ENCODE measurements at places on chromosomes 6 and 20.

GRCh38 chr6:75850026-75850833 is 101.2 kb downstream of the MYO6 start:
- no peak for DNase-seq

DNA sequence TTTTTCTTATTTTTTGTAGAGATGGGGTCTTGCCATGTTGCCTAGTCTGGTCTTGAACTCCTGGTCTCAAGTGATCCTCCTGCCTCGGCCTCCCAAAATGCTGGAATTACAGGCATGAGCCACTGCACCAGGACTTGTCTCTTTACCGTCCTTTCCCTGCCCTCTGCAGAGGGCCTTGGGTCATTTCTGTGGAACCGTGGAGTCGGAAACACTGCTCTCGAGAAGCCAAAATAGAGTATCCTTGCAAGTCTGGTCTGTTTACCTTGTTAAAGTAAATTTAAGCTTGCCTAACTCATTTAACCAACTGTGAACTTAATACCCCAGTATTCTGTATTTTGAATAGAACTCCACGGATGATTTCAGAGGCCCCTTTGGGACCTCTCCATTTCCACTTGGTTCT is 51.4 kb downstream of the KDM1B start:
- no peak for DNase-seq

GRCh38 chr6:46262928-46263706 is 92.3 kb upstream of the ENPP5 start:
- no peak for DNase-seq

DNA sequence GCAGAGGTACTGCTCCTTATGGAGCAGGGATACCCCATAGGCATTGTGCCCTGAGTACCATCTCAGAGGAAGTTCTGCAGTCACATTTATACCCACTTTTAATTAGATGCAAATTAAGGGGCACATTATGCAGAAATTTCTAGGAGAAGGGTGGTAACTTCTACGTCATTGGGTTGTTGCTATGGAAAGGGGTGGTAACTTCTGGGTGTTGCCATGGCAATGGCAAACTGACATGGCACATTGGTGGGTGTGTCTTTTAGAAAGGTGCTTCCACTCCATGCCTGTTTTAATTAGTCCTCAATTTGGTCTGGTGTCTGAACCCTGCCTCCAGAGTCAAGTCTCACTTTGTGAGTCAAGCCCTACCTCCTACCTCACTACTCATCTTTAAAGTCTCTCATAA is 42.0 kb downstream of the RSPO3 start:
- no peak for DNase-seq

DNA sequence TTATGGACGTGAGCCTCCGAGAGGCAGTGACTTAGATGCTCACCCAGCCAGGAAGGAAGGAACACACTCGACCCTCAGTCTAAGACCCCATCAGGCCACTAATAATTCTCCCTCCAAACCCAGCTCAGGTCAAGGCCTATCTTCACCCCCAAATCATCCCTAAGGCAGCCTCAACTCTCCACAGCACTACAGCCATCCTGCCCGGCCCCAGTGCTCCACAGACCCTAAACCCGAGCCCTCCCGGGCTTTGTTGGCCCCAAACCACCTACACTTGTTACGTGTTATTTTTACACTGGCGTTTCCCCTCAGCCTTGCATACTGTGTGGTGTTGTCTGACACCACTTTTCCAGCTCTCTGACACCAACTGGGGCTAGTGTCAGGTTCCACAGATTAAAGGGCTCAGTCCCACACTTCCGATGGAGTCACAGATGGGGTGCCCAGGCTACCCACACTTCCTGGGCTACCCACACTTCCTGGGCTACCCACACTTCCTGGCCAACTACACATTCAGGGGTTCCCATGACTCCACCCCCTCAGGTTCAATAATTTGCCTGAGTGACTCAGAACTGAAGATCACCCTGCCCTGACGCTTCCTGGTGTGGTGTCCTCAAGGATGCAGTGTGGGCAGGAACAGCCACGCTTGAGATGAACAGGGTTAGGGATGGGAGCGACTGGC is 25.3 kb downstream of the RBCK1 start:
- DNase-seq: no peak

GRCh38 chr6:133070410-133071043 is 170.6 kb upstream of the EYA4 start:
- no peak for DNase-seq

GRCh38 chr6:2155206-2155605 is 90.2 kb downstream of the GMDS start:
- DNase-seq: no peak

GRCh38 chr20:55205665-55206064 is 730.3 kb downstream of the DOK5 start:
- no peak for DNase-seq

DNA sequence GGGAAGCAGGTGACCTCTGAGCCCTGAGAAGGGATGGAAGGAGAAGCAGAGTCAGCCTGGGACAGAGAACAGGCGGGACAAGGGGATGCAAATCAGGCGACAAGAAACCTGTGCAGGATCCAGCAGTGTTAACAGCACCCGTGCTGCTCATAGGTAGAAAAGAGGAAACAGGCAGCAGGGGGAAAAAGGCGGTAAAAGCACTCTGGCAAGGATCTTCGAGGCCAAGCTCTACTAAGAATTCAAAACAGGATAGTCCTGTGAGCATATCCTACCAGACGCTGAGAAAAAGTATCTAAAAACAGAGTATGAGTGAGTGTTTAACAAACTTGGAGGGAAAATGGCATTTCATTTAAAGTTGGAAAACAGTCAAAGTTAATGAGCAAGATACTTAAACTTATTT is 16.7 kb downstream of the C6orf118 start:
- no peak for DNase-seq

DNA sequence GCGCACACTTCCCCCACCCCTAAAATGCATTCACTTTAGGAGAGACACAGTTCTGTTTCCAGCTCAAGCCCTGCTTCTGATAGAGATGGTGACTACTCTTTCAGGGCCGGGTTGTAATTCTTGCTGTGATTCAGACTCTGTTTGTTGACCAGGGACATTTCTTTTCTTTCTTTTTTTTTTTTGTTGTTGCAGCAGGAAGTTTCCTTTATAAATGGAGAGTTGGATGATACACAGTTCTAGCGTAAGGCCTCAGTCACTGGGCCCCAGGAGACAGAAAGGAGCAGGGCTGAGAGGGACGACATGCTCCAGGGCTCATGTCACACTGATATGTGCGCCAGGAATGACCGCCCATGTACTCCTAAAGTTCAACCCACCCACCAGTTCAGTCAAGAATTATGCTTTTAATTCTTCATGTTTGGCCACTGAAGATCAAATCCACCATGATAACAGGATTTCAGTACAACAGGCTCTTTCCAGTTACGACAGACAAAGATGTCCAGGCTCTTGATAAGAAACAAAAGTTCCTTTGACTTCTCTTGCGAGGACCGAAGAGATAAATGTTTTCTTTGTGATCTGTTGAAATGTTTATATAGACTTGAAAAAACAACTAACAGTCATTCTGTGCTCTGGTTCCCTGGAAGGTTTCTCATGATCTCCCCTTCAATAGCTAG is 142.5 kb downstream of the CD164 start:
- DNase-seq: peak; percentile 9

GRCh38 chr6:106918115-106918514 is 56.4 kb downstream of the CD24 start:
- no peak for DNase-seq

DNA sequence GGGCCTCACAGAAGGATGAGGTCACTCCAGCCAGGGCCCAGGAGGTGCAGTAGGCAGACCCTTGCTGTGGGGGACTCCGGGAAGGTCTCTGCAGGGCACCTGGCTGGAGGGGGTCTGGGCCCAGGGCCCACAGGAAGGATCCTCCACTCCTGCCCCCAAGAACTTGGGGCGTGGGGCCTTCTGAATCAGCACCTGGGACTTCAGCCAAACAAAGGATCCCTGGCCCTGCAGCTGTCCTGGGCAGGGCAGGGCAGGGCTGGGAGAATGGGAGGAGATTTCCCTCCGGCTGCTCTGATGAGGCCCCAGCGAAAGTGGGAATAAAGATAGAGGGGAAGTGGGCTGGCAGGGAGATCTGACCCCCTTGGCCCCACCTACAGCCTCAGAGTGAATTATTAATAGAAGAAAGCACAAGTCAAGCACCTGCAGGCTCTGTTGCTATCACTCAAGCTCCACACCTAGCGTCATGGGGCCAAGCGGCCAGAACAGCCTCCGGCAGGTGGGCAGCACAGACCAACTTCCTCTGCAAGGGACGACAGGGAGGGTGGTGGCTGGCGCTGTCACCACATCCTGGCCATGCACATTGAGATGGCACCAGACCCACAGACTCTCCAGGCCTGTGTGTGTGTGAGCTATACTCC is 61.6 kb upstream of the MRPS10 start:
- DNase-seq: no peak

DNA sequence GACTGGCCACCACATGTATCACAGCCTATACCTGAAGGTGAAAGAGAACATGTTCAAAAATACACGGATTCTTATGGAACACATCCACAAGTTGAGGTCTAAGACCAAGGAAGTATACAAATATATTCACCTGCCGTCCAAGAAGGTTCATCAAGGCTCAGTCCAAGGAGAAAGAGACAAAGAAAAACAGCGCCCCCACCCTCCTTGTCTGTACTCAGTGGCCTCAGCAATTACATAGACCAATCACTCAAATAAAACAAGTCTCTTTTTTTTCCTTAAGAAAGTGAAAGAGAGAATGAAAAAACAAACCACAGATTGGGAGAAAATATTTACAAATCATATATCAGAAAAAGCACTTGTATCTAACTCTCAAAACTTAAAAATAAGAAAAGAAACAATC is 19.5 kb downstream of the CPXM1 start:
- no peak for DNase-seq

DNA sequence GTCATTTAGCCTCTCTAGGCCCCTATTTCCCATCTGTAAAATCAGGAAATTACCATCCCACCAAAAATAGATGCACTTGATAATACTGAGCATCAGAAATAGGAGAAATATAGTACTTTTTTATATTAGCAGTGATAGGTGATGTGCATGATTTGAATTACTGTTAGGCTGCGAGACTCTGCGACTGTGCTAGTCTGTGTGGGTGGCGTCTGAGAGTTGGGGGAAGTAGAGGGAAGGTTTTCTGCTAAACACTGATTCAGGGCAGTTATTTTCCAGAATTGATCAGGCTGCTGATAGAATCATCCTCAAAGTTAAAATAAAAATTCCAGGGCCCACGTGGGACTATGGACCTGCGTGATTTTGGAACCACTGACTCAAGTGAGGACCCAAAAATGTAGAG is 60.4 kb upstream of the ARMH2 start:
- peak; percentile 62 for DNase-seq

DNA sequence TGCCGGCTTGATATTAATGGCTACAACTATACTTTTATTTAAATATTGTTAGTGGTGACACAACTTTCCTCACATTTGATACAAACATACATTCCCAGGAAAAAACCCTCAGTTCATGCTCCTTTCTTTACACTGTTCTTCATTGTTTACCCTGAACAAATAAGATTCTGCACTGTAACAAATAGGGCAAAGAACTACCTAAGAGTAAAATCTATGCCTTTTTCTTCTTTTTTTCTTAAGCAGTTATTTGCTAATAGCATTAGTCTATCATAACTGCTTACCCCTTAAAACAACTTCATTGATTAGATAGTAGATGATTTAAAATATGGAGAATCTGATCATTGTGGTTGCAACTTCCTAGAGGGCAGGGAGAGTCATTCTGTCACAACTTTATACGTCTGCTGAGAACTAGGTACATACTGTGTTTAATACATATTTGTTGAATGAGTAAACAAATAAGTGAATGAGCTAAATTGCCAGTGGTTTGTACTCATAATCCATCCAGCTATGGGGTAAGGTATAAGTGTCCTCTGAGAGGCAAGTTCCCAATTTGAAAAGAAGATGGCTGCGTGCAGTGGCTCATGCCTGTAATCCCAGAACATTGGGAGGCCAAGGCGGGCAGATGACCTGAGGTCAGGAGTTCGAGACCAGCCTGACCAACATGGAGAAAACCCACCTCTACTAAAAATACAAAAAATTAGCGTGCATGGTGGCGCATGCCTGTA is 161.0 kb downstream of the CDK19 start:
- no peak for DNase-seq

- DNase-seq: no peak
Observed at GRCh38 chr6:70286905-70287304, 16.0 kb downstream of the COL9A1 start.

DNA sequence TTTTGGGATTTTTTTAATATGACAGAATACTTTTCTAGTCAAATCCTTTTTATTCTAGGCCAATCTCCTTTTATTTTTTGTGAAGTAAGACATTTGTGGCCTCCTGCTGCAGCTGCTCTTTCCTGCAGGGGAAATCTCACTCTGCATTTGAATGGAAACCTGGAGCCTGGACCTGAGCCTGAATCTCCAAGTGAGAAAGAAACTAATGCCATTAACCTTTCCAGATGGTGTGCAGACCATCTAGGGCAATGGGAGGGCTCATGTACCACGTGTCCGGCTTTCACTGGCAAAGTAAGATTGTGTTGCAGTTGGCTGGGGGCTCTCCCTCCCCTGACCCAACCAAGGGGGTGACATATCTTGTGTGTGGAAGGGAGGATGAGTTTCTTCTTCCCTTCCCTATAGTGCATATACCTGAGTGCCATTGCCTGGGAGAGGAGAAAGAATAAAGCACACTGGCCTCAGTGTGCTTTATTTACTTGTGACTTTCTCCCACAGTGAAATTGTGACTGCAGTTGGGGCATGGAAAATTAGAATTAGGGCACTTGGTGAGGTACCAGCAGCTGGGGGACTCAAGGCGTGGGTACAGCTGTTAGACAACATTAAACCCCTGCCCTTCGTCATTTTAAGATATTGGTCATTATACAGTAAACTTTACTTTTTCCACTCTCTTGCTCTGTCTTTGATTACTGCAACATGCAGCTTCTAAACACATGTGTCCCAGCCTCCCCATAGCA is 159.8 kb upstream of the RIN2 start:
- DNase-seq: no peak

DNA sequence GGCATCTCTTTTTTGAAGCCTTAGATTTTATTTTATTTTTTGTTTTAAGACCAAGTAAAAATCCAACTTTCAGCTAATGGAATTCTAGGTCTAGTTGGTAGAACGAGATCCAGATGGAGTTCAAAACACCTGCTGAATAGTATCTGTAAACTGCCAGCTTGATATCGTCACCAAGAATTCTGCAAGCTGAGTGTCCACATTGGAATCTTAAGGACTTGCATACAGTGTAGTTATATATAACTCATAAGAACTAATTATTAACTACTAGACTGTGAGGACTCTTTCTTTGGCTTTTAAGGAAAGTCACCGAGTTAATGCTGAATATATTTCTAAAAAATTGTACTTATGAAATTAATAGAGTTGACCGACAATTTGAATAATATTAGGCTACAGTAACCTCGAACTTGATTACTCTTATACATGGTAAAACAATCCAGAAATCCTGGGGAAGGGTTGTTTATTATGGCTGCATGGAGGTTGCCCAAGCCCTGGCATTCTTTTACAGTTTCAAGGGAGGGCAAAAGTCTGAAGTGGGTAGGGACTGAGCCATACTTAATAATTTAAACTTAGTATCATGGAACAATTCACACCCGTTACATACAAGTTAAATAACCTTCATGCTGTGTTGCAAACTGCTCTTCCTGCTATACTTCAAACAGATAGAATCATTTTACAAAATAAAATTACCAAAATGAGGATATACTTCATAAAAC is 553.9 kb downstream of the PTPRT start:
- no peak for DNase-seq

GRCh38 chr6:84651583-84651982 is 112.8 kb downstream of the TBX18 start:
- no peak for DNase-seq

- no peak for DNase-seq
Observed at GRCh38 chr20:61748376-61748775, 317.3 kb downstream of the TAF4 start.
